Esophagus muscularis mucosa (tissue), 4 donors: ENCODE measurements at places on chromosomes 2 and 18.

- DNase-seq: no peak
These were observed 17.5 kb downstream of the MOGAT1 start for GRCh38 chr2:222688917-222689316.

DNA sequence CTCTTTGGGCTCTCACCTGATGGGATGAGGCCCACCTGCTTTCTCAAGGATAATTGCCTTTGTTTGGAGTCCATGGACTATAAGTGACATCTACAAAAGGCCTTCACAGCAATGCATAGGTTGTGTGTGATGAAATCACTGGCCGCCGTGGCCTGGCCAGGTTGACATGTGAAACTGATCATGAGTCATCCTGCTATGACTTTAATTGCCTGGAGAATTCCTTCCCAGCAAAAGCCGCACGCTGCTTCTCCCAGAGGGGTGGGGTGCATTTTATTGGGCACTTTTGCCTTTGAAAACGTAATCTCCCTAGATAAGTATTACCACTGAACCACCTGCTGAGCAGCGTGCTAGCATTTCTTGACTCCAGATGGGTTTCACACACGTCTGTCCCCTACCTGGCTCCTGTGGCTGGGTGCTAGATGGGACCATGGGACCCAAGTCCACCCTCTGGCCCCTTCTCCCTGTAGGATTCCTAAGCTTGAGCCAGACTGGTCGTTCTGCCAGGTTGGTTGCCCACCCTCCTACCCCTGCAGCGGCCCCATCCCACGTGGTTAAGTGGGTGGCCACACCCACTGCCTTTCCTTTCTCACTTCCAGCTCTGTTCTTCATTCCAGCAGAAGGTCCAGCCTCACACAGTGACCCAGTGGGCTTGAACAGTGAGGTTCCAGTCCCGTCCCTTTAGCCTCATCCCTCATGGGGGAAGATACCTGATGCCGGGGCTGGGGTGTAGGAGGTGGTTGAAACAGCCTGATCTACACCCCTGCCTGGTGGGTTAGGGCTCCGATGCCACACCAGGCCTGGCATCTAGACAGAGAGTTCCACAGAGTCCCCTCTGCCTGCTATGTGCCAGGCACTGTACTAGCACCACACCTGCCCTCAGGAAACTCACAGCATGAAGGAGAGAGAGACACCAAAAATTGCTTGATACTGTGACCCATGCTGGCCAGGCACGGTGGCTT lies 89.6 kb downstream of the GBX2 start:
- DNase-seq: no peak

DNA sequence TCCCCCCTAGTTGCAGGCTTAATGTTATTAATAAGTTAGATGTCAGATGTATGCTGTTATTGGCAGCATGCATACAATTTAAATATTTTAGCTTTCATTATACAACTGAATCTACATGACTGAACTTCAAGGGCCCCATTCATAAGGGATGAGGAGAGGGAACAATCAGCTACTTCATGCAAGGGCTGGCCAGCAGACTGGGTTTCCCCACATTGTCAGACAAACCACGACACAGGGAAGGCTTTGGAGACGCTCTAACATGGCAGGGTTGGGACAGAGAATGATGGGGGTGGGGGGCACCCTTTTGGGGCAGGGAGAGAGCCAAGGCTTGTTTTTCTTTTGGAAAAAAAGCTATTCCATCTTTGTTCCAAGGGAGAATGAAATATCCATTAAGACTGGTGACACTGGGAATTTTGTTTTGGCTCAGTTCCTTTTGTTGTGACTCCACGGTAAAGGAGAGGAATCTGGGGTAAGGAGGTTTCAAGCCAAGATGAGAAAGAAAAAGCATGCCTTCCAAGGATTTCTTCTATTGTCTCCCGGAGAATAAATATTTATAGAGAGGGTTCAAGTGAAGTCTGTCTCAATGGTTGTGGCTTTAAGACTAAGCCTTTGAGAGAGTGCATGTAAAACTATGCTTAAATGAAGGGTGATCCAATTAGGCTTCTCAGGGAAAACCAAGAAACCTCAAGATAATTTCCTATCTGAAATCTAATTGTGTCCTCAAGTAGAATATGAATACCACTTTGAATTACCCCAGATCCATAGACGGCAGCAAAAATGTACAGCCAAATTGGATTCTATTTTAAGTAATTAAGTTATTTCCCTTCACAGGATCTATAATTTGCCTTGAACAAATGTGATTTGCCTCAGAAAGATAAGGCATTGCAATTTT lies 5.4 kb downstream of the CXCR4 start:
- no peak for DNase-seq

- DNase-seq: no peak
These were observed 15.9 kb upstream of the TGFA start for GRCh38 chr2:70569559-70569958.

- DNase-seq: no peak
These were observed 154.8 kb downstream of the TMX3 start for GRCh38 chr18:68560128-68560527.

GRCh38 chr2:27312152-27312551 lies 3.9 kb upstream of the UCN start:
- DNase-seq: no peak

DNA sequence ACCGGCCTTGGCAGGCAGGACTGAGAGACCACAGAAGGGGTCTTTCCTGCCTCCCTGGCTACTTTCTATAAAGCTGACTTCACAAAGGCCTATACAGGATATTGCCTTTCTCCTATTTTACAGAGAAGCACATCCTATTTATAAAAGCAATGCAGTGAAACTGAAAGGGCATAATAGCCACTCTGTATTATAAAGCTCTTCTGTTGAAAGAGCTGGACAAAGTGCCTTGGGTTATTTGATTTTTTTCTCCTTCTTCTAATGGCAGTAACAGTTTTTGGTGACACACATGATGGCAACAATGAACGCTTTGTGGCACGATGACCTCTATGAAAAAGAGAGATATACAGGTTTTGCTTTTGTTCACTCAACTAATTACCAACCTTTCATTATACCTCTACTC lies 281.1 kb downstream of the ZNF516 start:
- no peak for DNase-seq

DNA sequence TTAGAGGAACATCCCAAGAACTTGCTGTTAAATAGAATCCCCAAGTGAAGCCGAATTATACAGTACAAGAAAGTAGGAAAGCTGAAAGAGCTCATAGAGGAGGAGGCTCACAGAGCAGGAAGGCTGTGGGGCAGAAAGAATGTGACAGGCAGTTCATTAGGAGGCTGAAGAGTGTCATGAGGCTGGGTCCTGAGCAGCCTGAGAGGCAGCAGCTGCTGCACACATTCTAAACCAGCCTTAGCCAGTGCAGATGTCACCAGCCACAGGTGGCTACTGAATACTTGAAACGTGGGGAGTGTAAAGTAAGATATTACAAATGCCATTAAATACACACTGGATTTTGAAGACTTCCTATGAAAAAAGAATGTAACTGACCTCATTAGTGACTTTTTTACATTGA lies 490.2 kb upstream of the KLHL29 start:
- DNase-seq: no peak

GRCh38 chr18:70005580-70005979 lies 57.9 kb upstream of the CD226 start:
- DNase-seq: no peak

GRCh38 chr18:23629444-23629946 lies 33.2 kb downstream of the ANKRD29 start:
- DNase-seq: no peak

DNA sequence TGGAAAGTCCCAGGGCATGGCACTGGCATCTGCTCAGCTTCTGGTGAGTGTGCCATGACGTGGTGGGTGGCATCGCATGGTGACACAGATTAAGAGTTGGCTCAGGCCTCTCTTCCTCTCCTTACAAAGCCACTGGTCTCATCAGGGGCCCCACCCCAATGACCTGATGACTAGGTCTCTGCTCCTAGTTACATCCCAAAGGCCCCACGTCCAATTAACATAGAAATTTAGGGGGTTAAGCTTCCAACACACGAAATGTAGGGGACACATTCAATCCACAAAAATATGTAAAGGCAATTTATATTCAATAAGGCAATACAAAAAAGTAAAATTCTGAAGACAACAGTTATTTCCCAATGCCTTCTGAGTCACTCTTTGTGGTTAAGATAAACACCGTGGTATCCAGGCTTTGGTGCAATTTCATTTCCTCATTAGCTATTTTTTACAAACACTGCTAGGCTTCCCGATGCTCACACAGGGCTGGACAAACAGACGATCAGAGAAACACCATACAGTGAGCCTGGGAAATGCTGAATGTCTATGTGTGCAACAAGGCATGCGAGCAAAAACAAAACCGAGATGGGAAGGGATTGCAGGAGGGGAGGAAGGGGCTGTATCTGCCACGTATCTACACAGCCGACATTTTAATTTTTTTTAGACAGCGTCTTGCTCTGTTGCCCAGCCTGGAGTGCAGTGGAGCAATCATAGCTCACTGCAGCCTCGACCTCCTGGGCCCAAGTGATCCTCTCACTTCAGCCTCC lies 67.2 kb downstream of the MBP start:
- DNase-seq: no peak

GRCh38 chr18:56984731-56985130 lies 162.2 kb upstream of the BOD1L2 start:
- DNase-seq: no peak

- no peak for DNase-seq
These were observed 725 bp downstream of the SLC66A2 start for GRCh38 chr18:79950515-79951341.

DNA sequence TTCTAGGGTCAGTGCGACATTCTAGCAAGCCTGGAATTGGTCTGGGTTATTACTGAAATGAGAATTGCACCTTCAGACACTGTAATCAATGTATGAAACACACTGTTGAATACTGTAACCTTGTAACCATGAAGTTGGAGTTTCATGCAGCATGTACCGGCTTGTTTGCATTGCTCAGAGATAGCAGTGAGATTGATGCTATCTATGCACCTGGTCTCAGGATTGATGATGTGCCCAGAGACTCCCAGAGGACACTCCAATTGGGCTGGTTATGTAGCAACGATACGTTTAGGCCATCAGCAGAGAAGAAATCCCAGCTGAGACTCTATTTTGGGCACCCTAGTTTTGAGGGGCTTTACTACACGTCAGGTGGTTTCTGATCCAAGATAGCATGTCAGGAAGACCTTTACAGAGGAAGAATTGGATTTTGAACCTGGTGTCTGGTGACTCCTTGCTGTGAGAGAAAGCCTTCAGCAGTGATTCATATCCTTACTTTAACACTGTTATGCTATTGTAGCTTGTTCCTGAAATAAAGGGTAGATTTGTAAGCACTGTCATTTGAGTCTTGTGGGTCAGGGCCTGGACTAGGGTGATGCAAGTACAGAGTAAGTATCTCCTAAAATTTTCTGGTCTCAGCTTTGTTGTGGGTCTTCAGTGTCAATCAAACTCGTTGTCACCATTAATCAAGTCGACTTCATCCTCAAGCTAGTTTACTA lies 305.1 kb upstream of the GULP1 start:
- no peak for DNase-seq

DNA sequence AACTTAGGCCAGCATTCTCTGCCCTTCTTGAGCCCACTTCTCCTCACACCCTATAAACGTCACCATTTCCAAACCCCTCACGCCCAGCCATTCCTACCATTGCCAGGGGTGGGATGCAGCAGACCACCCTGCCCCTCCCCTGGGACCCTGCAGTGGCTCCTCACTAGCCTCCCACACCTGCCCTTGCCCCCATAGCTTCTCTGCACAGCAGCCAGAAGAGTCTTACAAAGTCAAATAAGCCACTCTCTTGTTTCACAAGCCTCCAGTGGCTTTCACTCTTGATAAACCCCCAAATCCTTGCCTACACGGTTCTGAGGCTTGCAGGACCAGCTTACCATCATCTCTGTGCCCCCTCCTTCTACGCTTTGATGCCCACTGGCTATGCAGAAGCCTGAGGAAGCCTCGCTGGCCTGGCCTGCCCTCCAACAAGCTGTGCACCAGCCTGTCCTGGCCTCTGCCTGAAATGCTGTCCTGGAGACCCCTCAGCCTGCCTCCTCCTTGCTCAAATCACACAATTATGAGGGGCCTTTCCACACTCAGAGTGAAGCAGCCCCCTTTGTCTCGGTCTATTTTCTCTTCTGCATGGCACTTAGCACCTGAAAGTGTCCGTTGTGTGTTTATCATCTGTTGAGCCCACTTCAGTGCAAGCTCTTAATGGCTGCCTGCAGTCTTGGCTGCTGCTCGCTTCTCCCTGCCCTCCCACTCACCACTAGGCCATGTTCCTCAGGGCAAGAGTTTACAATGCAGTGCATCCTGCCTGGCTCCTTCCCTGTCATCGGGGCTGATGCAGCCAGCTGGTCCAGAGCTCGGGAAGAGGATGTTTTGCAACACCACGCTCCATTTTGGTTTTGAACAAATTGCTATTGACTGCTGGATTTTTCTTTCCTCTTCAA lies 82.6 kb upstream of the RGPD5 start:
- no peak for DNase-seq

DNA sequence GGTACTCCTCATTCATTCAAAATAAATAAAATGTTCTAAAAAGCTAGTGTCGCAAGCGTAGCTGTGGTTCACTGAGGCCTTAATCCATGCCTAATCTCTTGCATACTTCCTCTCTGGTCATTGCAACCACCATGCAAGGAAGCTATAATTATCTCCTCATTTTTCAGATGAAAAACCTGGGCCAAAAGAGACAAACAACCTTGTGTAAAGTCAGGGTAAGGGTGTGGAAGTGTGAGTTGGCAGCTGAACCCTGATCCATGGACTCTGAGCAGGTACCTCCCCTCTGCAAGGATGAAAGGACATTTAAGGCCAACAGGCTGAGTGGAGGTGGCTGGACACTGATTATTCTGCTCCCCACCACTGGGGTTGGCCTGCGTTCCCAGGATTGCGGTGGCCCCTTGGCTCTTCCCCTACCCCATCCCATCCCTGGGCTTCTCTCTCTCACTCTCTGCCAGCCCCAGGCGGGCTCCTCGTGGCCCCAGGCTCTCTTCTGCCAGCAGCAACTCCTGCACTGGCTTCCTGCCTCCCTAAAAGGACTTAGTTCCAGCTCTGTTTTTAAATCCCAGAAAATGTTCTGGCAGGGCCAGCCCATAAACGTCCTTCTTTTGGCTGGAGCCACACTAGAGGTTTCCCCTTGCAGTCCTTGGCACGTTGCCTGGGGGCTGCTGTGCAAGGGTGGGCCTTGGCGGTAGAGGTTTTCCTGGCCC lies 72.0 kb upstream of the AFF3 start:
- DNase-seq: no peak

DNA sequence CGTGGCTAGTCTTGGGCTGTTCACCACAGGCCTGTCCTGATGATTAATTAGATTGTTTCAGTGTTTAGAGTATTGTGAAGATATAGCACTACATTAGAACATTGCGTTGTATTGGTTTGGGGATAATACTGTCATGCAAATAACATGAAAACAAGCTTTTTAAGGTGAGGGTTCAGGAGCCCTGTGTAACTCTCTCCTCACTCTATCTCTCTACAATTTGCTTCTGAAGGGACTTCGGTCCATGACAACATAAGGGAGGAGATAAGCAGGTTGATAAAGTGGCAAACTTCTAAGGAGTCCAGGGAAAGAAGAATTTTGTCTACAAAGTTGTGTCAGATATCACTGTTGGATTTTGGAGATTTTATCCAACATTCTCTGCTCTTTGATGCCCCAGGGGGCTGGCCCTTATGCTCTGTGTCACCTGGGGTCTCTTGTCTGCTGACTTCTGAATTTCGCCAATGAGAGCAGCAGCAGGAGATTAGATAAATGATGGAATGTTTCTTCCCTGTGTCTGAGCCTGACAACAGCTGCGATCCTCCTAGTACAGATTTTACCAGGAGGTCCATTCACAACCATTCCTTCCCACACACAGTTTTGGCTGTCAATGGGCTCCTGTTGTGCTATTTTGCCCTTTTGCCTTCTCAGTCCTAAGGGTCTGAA lies 3.3 kb downstream of the TNP1 start:
- DNase-seq: no peak

GRCh38 chr2:173997753-173998152 lies 32.6 kb upstream of the SP3 start:
- DNase-seq: no peak
